ENCODE measurements at places on chromosomes 2 and 18. TPM values are rescaled to one million over a fixed set of nuclear protein-coding genes. Genes with fewer than 3 reads are reported as not detected.

DNA sequence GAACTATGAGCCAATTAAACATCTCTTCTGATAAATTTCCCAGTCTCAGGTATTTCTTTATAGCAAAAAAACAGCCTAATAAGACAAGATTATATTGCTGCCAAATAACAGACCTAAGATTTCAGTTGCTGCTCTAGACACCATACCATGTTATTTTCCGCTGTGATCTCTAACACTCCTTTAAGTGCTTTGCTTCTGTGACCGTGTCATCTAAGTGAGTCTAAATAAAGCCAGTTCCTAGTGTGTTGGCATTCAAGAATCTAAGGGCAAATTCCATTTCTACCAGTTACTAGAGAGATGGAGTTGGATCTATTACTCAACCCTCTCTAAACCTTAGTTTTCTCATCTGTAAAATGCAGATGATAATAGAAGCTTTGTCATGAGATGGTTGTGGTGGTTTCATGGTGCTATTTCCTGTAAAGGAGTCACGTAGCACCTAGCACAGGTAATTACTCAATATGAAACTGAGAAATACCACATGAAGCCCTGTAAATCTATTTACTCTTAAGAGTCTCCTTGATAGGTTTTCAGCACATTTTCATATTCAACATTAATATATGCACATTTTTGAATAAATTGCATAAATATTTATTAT is 40.5 kb downstream of the SPHKAP start:
- no peak overlapping the region for H3K27ac ChIP-seq
- DNase-seq, result no peak
- peaks cover 2% of the 10 kb centered on the region for H3K27me3 ChIP-seq
- H3K4me3 ChIP-seq, result no peak overlapping the region
- no peaks in the 10 kb centered on the region for H3K36me3 ChIP-seq

The AMER3 gene
- total RNA-seq, result 0.18 TPM

DNA sequence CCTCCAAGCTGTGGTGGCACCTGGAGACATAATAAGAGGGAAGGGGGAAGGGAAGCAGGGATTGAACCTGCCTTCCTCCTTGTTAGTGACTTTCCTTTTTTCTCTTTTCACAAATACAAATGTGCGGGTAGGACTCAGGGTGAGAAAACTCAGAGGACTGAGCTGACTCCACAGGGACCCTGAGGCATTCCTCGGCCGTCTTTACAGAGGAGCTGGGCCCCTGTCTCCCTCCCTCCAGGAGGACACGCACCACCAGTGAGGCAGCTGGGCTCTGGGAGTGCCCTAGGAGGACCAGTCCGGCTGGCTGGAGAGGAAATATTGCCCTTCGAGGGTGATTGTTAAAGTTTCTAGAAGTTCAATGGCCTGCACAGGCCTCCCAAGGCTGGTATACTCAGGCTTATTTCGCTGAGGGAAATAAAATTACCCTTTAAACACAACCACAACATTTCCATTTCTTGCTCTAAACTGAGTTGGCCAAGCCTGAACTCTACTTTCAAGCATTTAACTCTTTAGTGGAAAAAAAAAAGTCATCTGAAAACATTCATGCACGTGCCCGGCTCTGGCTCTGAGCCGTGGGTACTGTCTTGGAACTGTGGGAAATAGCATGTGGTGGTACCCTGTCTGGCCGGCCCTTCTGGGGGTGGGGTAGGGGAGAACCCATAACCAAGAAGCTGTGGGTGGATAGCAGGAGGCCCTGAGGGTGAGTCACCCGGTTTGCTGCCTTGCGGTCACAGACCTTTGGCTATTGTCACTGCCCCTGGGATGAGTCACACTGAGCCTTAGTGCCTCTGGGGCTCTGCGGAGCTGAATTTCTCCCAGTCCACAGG is 116.0 kb downstream of the COPS8 start:
- H3K27me3 ChIP-seq, result no peaks in the 10 kb centered on the region
- peaks cover 10% of the 10 kb centered on the region for H3K4me1 ChIP-seq

- H3K36me3 ChIP-seq, result no peaks in the 10 kb centered on the region
- H3K4me1 ChIP-seq, result no peaks in the 10 kb centered on the region
- no peaks in the 10 kb centered on the region for H3K27me3 ChIP-seq
- no peak for DNase-seq
These were observed 507.9 kb upstream of the CDH2 start for GRCh38 chr18:28684746-28685355.

- no peaks in the 10 kb centered on the region for H3K27me3 ChIP-seq
- no peak overlapping the region for H3K27ac ChIP-seq
- H3K4me3 ChIP-seq, result no peak overlapping the region
- DNase-seq, result no peak
- H3K36me3 ChIP-seq, result no peaks in the 10 kb centered on the region
These were observed 300.5 kb downstream of the TMX3 start for GRCh38 chr18:68414407-68414806.

DNA sequence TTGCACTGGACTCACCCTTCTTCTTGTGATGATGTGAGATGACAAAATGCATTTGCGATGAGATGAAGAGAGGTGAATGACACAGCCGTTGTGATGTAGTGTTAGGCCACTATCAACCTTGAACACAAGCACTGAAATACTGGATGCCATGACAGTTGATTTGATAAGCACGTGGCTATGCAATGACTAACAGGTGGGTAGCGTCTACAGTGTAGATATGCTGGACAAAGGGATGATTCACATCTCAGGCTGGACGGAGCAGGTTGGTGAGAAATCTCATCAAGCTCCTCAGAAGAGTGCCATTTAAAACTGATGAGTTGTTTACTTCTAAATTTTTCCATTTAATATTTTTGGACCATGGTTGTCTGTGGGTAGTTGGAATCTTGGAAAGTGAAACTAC is 375.8 kb upstream of the LYPD1 start:
- no peak for DNase-seq
- no peaks in the 10 kb centered on the region for H3K4me1 ChIP-seq
- H3K27ac ChIP-seq, result no peak overlapping the region
- no peaks in the 10 kb centered on the region for H3K36me3 ChIP-seq
- no peaks in the 10 kb centered on the region for H3K27me3 ChIP-seq
- H3K4me3 ChIP-seq, result no peak overlapping the region

- H3K4me1 ChIP-seq, result no peaks in the 10 kb centered on the region
- no peak overlapping the region for H3K27ac ChIP-seq
- H3K36me3 ChIP-seq, result peaks cover 12% of the 10 kb centered on the region
- peaks cover 5% of the 10 kb centered on the region for H3K27me3 ChIP-seq
- no peak for DNase-seq
These were observed 96.0 kb upstream of the NFATC1 start for GRCh38 chr18:79299711-79300110.

DNA sequence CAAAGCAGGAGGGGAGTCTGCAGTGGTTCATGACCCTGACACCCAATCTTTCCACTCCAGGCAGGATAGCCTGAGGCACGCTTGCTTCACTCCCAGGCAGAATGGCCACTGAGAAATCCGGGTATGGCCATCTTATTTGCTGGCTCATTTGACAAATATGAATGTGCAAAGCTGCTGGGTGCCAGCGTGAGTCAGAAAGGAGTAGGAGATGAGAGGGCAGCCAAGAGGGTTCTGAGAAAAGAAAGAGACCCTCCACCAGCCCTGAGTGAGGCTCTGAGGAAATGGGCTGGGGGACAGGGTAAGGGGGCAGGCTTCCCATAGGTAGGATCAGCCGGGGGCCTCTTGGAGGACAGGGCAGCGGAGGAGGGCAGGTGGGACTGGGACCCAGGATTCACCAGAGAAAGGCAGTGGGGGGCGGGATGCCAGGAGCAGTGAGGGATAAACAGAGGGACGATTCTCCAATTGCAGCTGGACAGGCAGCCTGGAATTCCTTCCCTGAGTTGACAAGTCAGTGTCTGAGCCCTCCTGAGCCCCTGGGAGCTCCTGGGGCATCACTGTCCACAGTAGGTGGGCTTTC is 15.2 kb downstream of the RAMP1 start:
- H3K27ac ChIP-seq, result no peak overlapping the region
- no peaks in the 10 kb centered on the region for H3K36me3 ChIP-seq
- H3K27me3 ChIP-seq, result peaks cover 8% of the 10 kb centered on the region
- peaks cover 8% of the 10 kb centered on the region for H3K4me1 ChIP-seq
- DNase-seq, result no peak

- H3K27ac ChIP-seq, result no peak overlapping the region
- H3K27me3 ChIP-seq, result peaks cover 6% of the 10 kb centered on the region
- no peak for DNase-seq
- peaks cover 4% of the 10 kb centered on the region for H3K4me1 ChIP-seq
These were observed 181.9 kb upstream of the RAB12 start for GRCh38 chr18:8427339-8427738.

- H3K36me3 ChIP-seq, result no peaks in the 10 kb centered on the region
- H3K4me1 ChIP-seq, result no peaks in the 10 kb centered on the region
- no peak overlapping the region for H3K27ac ChIP-seq
These were observed 355.5 kb upstream of the ZEB2 start for GRCh38 chr2:144875290-144875969.

The MC4R gene
- not detected for total RNA-seq

GRCh38 chr2:12990523-12990922 is 273.8 kb downstream of the TRIB2 start:
- no peaks in the 10 kb centered on the region for H3K36me3 ChIP-seq
- no peak for DNase-seq
- peaks cover 5% of the 10 kb centered on the region for H3K4me1 ChIP-seq

GRCh38 chr2:219440388-219441256 is 6.0 kb downstream of the SPEG start:
- H3K27me3 ChIP-seq, result peaks cover 21% of the 10 kb centered on the region
- no peak for DNase-seq
- H3K4me3 ChIP-seq, result peak overlapping the region; percentile 73
- H3K4me1 ChIP-seq, result peaks cover 16% of the 10 kb centered on the region

- H3K27me3 ChIP-seq, result peaks cover 1% of the 10 kb centered on the region
- DNase-seq, result peak; percentile 40
- H3K4me3 ChIP-seq, result no peak overlapping the region
These were observed 369.7 kb downstream of the RAD51AP2 start for GRCh38 chr2:17148407-17149145.
